Urinary bladder (tissue), 4 donors: ENCODE measurements at places on chromosomes 16 and 17. TPM values are rescaled to one million over a fixed set of nuclear protein-coding genes. Genes with fewer than 3 reads are reported as not detected.

DNA sequence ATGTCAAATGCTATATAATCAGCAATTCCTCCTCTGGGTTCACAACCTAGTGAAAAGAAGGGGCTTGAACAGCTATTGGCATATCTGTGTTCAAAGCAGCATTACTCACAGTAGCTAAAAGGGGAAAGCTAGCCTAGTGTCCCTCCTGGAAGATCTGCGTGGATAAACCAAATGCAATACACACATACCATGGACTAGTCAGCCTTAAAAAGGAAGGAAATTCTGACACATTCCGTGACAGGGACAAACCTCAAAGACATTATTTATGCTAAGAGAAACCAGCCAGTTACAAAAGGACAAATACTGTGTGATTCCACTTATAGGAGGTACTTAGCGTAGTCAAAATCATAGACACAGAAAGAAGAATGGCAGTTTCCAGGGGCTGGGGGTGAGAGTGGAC is 90.1 kb downstream of the XYLT1 start:
- DNase-seq, result no peak

GRCh38 chr17:47774331-47774730 is 41.3 kb downstream of the TBX21 start:
- DNase-seq, result no peak

DNA sequence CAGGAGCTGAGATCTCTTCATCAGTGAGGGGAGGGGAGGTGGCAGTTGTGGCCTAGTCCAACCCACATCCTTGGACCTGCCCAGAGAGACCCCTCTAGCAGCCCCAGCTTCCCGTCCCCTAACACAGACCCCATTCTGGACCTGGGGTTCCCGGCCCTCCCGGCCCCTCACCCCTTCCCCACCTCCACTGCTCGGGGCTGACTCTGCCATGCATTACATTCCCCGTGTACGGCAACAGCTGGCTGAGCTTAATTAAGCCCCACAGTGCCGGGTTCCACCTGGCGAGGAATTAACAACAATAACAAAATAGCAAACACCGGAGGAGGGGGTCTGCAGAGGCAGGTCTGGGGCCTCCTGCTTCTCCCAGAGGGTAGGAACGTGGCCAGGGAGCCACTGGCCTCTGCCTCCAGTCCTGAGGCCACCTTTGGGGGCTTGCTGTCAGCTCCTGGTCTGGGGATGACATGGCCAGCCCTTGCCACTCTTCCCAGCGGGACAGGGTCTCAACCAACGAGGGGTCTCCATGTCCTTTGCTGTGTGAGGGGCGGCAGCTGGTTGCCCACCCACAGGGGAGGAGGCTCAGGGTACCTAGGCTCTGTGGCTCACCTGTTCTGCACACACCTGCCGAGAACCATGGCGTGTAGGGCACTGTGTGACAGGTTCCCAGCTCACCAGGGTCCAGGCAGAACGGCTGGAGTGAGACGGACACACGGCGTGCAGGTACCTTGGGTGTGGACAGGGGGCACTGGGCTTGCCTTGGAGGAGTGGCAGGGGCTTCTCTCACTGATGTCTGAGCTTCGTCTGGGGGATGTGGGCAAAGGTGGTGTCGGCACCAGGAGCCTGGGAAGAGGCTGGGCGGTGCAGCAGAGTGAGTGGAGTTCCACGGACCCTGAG is 46.9 kb upstream of the CBFA2T3 start:
- DNase-seq, result no peak

DNA sequence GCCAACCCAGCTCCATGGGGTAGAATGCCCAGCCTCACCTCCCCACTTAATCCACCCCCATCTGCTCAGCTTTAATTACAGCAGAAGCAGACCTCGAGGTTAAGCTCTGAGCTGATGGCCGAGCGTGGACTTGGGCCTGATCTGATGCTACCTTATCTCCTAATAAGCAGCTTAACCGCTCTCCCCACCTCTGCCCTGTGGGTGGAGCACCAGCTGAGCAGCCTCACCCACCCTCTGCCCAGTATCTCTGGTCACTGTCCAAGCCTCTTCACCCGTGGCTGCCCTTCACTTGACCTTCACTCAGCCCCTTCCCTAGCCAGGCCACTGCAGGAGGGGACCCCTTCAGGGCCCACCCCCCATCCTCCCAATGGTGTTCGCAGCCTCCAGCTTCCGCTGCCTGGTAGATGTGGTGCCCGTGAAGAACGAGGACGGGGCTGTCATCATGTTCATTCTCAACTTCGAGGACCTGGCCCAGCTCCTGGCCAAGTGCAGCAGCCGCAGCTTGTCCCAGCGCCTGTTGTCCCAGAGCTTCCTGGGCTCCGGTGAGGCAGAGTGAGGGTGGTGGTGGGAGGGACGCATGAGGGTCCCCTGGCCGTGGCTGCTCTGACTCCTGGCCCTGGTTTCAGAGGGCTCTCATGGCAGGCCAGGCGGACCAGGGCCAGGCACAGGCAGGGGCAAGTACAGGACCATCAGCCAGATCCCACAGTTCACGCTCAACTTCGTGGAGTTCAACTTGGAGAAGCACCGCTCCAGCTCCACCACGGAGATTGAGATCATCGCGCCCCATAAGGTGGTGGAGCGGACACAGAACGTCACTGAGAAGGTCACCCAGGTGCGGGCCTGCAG is 6.8 kb downstream of the KCNH6 start:
- no peak for DNase-seq

- DNase-seq, result no peak
Measured at GRCh38 chr17:56521414-56522141, 71.9 kb upstream of the NOG start.

- DNase-seq, result no peak
Measured at GRCh38 chr17:81271226-81271625, 23.9 kb downstream of the SLC38A10 start.

GRCh38 chr17:72366626-72367025 is 245.8 kb downstream of the SOX9 start:
- DNase-seq, result no peak

GRCh38 chr16:55568207-55568606 is 1.7 kb downstream of the CAPNS2 start:
- no peak for DNase-seq

TAOK1 gene
- polyA plus RNA-seq, result 16.8 TPM

VPS9D1 gene
- 11.0 TPM for polyA plus RNA-seq

HNF1B gene
- 1.5 TPM for polyA plus RNA-seq

GRB2 gene
- polyA plus RNA-seq, result 93.9 TPM

KRT14 gene
- polyA plus RNA-seq, result 0.14 TPM

USP31 gene
- polyA plus RNA-seq, result 3.7 TPM
